Activated CD8-positive, alpha-beta memory T cell treated with anti-CD3 and anti-CD28 coated beads for 1 hour (primary cell): ENCODE measurements at places on chromosomes 4 and X.

DNA sequence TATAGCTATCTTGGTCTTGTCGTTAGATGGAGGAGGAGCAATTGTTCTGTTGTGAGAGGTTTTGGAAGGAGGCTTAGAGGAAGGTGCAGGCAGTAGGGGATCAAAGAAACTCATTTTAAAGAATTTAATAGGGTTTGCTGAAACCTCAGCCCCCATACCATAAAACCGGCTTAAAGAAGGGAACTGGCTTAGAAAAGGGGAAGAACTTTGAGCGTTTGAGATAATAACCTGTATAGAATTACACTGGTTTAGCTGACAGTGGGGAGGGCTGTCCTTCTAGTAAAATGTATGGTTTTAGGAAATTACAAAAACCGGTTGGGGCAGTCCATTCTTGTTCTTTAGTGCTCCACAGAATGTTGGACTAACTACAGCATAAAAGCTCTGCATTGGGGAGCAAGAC, 128.1 kb downstream of the KDM6A start:
- DNase-seq = no peak

DNA sequence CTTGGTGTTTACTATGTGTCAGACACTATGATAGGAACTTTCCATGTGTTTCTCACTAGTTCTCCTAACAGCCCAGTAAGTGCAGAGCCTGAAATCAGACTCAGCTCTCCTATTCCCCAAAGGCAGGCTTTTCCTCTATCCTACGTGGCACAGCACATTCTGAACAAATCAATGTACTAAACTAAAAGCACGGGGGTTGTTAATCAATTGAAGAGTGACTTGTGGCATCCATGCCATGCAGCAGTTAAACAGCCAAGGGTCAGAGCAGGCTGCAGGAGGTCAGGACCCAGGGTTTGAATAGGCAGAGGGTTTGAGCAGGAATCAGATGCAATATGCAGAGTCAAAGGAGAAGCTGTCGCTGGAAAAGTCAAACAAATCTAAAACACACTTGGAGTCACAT, 289.7 kb upstream of the LDB2 start:
- no peak for DNase-seq

DNA sequence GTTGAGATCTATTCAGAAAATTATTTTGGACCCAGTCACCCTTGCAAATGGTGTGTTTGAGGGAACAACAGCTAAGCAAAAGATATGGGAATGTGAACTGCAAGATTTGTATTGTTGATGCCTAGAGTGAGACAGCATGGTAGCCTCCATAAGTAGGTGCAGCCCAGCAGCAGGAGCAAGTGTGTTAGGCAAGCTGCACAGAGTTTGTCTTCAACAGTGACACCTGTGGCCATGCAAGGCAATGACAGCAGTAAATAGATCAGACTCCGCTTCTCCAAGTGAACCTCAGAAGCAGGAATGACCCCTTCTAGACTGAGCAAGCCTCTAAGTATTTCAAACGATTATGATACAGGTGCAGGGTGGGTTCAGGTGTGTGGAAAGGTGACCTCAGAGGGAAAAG, 133.4 kb upstream of the MSX1 start:
- no peak for DNase-seq

- DNase-seq = no peak
Observed at GRCh38 chrX:69761633-69762032, 145.7 kb downstream of the EDA start.

DNA sequence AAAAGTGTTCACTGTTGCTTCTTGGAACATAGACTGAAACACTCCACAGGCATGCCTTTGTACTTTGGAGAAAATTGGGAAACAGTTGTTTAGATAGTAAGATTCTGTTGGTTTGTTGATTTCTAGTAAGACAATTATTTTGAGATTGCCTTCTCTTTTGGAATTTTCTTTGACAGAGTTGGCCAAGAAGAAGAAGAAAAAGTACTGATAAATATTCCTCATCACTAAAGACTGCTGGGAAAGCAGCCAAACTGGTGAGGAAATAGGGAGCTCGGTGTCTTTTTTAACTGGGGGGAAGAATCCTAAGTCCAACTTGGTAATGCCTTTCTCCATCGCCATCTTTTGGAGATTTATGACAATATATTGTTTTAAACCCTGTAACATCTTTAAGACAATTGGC, 370.7 kb downstream of the GPAT3 start:
- DNase-seq = no peak
